ENCODE measurements at places on chromosomes 12 and 14.

DNA sequence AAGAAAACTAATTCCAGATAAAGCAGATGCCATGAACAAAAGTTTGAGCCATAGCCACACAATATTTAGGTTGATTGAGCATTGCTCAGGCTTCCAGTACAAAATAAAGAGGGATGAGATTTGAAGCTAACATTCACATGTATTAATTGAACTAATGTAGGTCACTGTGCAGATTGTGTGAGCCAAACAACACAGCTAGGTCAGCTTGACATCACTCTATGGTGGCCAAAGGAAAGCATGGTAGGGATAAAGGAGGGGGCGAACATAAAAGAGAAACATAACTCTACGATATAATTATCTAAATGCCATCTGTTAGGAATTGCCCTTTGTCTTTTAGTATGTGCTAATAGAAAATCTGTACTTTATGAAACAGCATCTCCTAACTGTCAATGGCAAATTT is 477.7 kb upstream of the SYT1 start:
- no peak for DNase-seq

DNA sequence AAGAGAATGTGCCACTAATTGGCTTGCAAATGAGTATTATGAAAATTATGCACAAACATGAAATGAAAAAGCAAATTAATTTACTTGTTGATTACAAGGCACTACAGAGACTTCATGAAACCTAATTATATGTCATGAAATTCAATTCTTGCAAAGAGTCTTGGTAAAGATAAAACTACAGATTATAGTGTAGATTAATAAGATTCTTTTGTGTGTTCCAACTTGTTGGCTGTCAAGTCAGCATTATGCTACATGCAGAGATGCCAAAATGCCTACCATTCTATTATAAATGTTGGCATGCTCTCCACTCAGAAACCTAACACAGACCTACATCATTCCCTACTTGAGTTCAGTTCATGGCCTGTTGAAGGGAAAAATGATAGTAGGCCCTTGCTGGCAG is 97.2 kb upstream of the KITLG start:
- DNase-seq, result no peak

- no peak for DNase-seq
These were observed 109.0 kb upstream of the TMPO start for GRCh38 chr12:98406378-98406777.

- no peak for DNase-seq
These were observed 583.2 kb downstream of the ALG10 start for GRCh38 chr12:34605510-34605887.

- peak; percentile 36 for DNase-seq
These were observed 694 bp downstream of the AKAP5 start for GRCh38 chr14:64465831-64466554.

- no peak for DNase-seq
These were observed 10.8 kb downstream of the GAS2L3 start for GRCh38 chr12:100584256-100584655.

DNA sequence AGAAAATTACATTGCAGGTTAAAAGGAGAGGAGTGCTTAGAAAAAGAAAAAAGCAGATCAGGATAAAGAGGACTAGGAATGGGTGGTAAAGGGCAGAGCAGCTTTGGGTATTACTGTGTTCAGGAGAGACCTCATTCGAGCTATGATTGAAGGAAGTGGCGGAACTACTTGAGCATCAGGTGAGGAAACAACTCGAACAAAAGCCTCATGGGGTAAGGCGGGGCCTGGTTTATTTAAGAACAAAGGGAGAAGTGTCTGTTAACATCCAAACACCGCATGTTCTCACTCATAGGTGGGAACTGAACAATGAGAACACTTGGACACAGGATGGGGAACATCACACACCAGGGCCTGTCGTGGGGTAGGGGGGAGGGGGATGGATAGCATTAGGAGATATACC is 444.6 kb upstream of the CCDC196 start:
- DNase-seq, result no peak

DNA sequence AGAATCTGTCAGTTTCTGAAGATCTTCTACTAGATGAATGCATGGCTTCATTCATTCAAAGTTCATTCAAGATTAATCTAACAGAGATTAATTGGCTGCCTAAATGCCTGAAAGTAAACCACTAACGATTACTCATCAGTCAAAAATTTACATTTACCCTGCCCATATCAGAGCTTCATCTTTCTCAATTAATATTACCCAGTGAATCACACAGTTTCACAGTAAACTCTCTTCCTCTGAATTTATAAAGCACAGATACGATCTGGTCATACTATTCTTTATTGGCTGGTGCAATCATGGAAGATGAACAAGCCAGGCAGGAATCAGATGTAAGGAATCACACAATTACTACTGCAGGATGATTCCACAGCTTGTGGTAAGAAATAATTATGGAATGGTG is 377.7 kb downstream of the SLC16A7 start:
- no peak for DNase-seq

- no peak for DNase-seq
These were observed 28.0 kb downstream of the NCOR2 start for GRCh38 chr12:124539084-124540041.

- no peak for DNase-seq
These were observed 27.7 kb upstream of the PEX5 start for GRCh38 chr12:7161811-7162210.

GRCh38 chr12:12930633-12931219 is 21.2 kb downstream of the GPRC5D start:
- no peak for DNase-seq

- no peak for DNase-seq
These were observed 191.8 kb downstream of the C12orf75 start for GRCh38 chr12:105522166-105522825.

DNA sequence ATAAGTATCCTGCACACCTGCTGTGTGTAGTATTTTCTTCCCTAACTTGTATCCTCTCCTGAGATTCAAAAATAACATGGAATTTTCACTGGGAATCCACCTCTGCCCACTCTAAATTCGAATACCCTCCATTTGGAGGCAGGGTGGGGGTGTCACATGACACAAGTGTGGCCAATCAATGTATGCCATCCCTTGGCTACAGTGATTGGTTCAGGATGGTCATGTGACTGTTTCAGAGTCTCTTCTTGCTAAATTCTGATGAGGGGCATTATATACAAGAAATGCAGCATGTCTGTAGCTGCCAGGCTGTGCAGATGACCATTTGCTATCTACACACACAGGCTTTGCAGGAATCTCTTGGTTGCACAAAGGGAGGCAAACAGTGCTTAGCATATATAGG is 86.8 kb upstream of the TMEM132C start:
- DNase-seq, result no peak

GRCh38 chr14:102866982-102867761 is 55.3 kb upstream of the AMN start:
- DNase-seq, result no peak

- no peak for DNase-seq
These were observed 33.9 kb upstream of the RASSF8 start for GRCh38 chr12:25924491-25925001.

DNA sequence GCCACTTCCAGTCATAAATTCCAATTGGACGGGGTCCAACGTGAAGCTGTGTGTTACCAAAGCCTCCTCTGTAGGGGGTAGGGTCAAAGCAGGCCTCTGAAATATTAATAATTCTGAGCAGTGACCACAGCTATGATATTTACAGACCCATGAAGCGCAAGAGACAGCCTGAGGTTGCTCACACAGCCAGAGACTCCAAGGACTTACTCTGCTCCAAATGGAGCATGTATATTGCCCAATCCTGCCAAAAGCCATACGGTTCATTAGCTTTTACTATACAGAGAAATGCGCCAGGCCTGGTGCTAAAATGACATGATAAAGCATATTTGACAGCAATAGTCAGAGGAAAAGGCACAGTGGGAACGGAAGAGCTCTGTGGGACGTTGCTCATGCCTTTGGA is 151.3 kb downstream of the PAH start:
- no peak for DNase-seq

- no peak for DNase-seq
These were observed 63.2 kb downstream of the PTCSC3 start for GRCh38 chr14:36113341-36113740.

DNA sequence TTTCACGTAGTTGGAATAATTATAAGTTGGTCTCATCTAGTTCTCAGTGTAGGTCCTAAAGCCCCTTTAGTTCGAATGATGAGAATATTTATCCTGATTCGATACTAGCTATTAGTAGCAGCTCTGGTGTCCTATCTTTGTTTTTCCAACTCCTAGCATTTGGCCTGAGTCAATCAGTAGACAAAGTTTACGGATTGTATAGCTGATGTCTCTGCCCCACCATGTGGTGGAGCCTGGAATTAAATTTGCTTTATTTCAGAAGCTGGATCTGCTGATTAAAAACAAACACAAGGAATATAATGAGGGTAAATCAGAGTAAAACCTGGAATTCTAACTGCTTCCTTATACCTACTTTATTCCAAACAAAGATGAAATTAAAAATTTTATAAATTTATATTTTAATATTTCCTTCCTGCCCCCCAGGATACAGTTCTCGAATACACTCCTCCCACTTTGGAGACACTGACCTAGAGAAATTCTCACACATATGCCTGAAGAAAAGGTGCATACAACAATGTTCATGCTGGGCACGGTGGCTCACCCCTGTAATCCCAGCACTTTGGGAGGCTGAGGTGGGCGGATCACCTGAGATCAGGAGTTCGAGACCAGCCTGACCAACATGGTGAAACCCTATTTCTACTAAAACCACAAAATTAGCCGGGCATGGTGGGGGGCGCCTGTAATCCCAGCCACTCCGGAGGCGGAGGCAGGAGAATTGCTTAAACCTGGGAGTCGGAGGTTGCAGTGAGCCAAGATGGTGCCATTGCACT is 7.6 kb upstream of the BRMS1L start:
- no peak for DNase-seq

- DNase-seq, result no peak
These were observed 128.6 kb downstream of the ACSS3 start for GRCh38 chr12:81206429-81206828.

GRCh38 chr12:58966939-58967338 is 46.6 kb upstream of the LRIG3 start:
- no peak for DNase-seq

GRCh38 chr14:84108746-84109457 is 1421.0 kb upstream of the FLRT2 start:
- no peak for DNase-seq

- no peak for DNase-seq
These were observed 84.7 kb upstream of the FRMD6 start for GRCh38 chr14:51566831-51567582.

GRCh38 chr14:20696764-20697163 is 8.2 kb downstream of the ANG start:
- no peak for DNase-seq

DNA sequence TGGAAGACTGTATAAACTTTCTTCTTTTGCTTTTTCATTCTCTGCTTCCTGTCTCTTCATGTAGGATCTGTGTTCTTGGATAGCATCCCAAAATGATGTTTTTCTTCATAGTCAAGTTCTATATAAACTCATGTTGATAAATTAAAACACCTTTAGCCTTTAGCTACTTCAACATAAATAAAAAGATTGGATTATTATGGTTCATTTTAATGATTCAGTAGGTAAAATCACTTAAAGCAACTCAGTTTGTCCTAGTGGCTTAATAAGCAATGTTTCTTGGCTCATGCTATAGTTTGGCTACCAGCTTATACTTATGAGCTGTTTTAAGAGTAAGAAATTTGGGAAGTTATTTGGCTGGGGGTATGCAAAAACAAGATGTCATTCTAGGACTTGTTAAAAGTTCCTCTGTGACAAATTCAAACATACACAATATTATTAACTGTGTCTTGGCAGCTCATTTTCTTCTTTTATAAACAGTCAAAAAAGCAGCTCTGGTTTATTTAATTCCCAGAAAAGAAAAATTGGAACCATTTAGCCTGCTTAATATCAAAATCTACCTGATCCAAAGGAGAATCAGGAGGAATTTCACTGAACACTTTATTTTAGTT is 111.4 kb downstream of the TMTC3 start:
- no peak for DNase-seq

DNA sequence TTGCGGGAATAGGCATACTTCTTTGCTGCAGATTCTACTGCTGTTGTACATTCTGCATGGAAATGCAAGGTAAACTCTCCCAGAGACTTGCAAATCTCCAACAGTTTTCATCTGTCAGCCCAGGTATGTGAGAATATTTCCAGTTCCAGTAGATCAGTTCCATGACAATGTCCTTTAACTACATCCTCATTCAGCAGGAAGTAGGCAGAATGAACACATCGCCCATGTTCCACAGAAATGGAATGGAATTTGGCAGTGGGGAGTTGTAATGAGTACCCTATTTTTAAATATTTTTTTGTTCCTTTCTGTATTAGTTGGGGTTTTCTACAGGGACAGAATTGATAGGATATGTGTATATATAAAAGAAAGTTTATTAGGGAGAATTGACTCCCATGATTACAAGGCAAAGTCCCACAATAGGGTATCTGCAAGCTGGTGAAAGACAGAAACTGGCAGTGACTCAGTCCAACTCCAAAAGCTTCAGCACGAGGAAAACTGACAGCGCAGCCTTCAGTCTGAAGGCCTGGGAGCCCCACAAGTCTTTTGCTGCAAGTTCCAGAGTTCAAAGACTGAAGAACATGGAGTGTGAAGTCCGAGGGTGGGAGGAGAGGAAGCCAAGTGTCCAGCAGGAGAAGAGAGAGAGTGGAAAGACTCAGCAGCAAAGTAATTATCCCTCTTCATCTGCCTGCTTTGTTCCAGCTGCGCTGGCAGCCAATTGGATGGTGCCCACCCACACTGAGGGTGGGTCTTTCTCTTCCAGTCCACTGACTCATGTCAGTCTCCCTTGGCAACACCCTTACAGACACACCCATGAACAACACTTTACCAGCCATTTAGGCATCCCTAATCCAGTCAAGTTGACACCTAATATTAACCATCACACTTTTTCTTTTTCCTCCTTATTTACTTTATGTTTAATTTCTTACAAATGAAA is 110.4 kb upstream of the SCAF11 start:
- no peak for DNase-seq

GRCh38 chr12:80936642-80937390 is 918 bp downstream of the LIN7A start:
- DNase-seq, result peak; percentile 79

DNA sequence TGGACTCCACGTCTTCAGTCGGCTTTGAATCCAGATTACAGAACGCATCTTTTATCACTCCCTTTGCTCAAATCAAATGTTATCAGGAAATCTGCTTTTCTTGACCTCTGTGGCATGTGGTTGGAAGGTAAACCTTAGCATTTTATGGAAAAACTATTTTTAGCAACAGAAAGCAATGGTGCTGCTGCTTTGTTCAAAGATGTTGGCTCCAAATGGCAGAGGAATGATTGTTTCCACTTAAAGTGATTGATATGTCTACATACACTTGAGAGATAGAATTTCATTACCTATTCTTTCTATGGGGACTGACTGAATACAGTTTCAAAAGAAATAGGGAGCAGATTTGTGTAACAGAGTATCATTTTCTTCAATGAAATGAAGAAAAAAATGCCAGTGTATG is 761.2 kb downstream of the NOVA1 start:
- DNase-seq, result no peak

GRCh38 chr14:61258985-61259384 is 22.2 kb downstream of the TMEM30B start:
- DNase-seq, result no peak

GRCh38 chr12:71846322-71846940 is 6.9 kb downstream of the TBC1D15 start:
- DNase-seq, result no peak
